ENCODE measurements at places on chromosomes 12 and 14.
A peak's percentile ranks its signal among the peaks of the same experiment; 100 is the strongest.

- DNase-seq = peak; percentile 66
These were observed 7.6 kb upstream of the PFDN5 start for GRCh38 chr12:53287741-53288216.

DNA sequence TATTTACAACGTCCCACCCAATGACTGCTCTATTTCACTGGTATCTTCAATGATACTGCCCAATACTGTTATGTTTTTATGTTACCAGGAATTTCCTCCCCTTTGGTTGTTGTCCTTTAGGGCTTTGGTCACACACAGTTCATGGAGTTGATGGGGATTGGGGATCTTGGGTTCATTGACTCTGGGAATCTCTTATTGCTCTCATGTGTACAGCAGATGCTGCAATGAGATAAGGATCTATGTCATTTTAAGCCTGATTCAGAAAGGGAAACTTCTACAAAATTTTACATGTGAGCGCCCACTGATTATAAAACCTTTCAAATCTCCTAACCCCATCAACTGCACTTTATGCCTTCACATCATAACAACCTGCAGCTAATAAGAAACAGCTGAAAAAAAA lies 67.2 kb downstream of the FAR2 start:
- DNase-seq = no peak

DNA sequence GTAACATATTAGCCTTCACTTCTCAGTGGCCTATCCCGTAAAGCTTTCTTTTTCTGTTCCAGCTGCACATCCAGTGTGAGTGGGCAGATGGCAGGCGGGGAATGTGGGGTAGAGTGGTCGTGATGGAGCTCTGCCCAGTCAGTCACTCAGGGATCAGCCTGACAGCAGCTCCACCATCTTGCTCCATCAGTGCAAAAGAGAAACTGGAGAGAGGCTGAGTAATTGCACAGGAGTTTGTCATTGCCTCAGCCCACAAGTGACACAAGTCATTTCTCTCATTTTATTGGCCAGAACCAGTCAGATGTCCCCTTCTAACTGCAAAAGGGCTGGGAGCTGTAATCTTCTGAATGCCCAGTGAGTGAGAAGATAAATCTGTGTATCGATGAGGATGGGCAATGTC lies 66.5 kb downstream of the ATP23 start:
- no peak for DNase-seq

GRCh38 chr12:56258068-56258819 lies at the start of gene ANKRD52:
Gene ANKRD52, minus strand, starts transcription at chr12:56258384. Its CDS starts 115 bp downstream, at chr12:56258269.
- peak; percentile 85 for DNase-seq

DNA sequence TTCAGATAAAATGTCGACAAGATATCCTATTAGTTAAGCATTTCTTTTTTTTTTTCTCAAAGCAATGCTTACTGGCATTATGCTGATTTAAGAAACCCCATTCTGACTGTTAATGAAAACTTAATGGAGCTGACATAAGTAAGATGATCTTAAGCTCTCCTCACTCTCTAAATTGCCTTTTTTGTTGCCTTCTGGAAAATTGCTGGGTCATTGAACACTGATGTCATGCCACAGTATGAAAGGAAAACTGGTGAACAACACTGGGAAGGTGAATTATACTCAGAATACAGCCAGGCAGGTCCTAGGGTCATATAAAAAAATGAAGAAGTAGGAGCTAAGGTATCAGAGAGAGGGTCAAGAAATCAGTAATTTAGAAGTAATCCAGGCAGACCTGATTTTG lies 179.9 kb downstream of the BTG1 start:
- no peak for DNase-seq

GRCh38 chr14:77708749-77709148 lies 846 bp downstream of the SLIRP start:
- no peak for DNase-seq

Data from activated naive CD8-positive, alpha-beta T cell treated with anti-CD3 and anti-CD28 coated beads, Interleukin-2, amount 50 U/mL, for 24 hours (primary cell).